ENCODE measurements at places on chromosomes 16 and 17. TPM values are rescaled to one million over a fixed set of nuclear protein-coding genes. Genes with fewer than 3 reads are reported as not detected.

The KRTAP2-3 gene
- not detected for total RNA-seq

The CCDC154 gene
- total RNA-seq: 2.1 TPM

DNA sequence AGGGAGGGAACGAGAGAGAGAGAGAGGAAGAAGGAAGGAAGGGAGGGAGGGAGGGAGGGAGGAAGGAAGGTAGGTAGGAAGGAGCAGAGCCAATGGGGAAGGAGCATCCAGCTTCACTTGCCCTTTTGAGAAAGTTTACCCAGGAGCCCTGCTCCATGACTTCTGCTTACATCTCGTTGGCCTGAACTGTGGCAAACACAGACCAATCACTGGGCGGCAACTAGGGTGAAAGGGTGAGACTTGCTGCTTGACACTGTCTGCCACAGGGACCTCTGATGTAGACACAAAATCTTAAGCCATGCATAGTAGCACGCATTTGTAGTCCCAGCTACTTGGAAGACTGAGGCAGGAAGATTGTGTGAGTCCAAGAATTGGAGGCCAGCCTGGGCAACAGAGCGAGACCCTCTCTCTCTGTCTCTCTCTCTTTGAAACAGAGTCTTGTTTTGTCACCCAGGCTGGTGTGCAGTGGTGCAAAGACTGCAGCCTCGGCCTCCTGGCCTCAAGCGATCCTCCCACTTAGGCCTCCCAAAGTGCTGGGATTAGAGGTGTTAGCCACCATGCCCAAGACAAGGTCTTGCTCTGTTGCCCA, 19.5 kb upstream of the TUBG2 start:
- no peak for DNase-seq
- H3K36me3 ChIP-seq: no peaks in the 10 kb centered on the region
- H3K4me3 ChIP-seq: no peak overlapping the region
- H3K4me1 ChIP-seq: no peaks in the 10 kb centered on the region
- peaks cover 2% of the 10 kb centered on the region for H3K27me3 ChIP-seq
- H3K27ac ChIP-seq: no peak overlapping the region

GRCh38 chr17:59355030-59355701, 23.7 kb downstream of the YPEL2 start:
- H3K27ac ChIP-seq: no peak overlapping the region
- no peaks in the 10 kb centered on the region for H3K27me3 ChIP-seq
- H3K4me3 ChIP-seq: no peak overlapping the region
- peaks cover 21% of the 10 kb centered on the region for H3K36me3 ChIP-seq
- peaks cover 3% of the 10 kb centered on the region for H3K4me1 ChIP-seq

- H3K4me1 ChIP-seq: peaks cover 11% of the 10 kb centered on the region
- H3K4me3 ChIP-seq: no peak overlapping the region
- H3K27ac ChIP-seq: no peak overlapping the region
- H3K27me3 ChIP-seq: no peaks in the 10 kb centered on the region
- peak; percentile 44 for DNase-seq
- H3K36me3 ChIP-seq: no peaks in the 10 kb centered on the region
Observed at GRCh38 chr16:15811481-15812400, 45.1 kb downstream of the MYH11 start.

- peaks cover 73% of the 10 kb centered on the region for H3K36me3 ChIP-seq
- no peak for DNase-seq
- H3K27ac ChIP-seq: peak overlapping the region; percentile 35
- no peak overlapping the region for H3K4me3 ChIP-seq
- peaks cover 10% of the 10 kb centered on the region for H3K4me1 ChIP-seq
- H3K27me3 ChIP-seq: no peaks in the 10 kb centered on the region
Observed at GRCh38 chr17:36496018-36496789, 9.7 kb downstream of the ZNHIT3 start.

GRCh38 chr16:67091906-67092566, 17.7 kb upstream of the PHAF1 start:
- peak; percentile 65 for DNase-seq
- H3K36me3 ChIP-seq: no peaks in the 10 kb centered on the region
- H3K27me3 ChIP-seq: no peaks in the 10 kb centered on the region
- no peak overlapping the region for H3K4me3 ChIP-seq
- no peak overlapping the region for H3K27ac ChIP-seq

- H3K4me1 ChIP-seq: peaks cover 48% of the 10 kb centered on the region
- no peak for DNase-seq
- no peaks in the 10 kb centered on the region for H3K36me3 ChIP-seq
- no peak overlapping the region for H3K4me3 ChIP-seq
- H3K27ac ChIP-seq: peak overlapping the region; percentile 78
Observed at GRCh38 chr17:82710499-82711232, 5.8 kb upstream of the FN3KRP start.

The LITAFD gene
- total RNA-seq: not detected

The NEUROD2 gene
- total RNA-seq: not detected

DNA sequence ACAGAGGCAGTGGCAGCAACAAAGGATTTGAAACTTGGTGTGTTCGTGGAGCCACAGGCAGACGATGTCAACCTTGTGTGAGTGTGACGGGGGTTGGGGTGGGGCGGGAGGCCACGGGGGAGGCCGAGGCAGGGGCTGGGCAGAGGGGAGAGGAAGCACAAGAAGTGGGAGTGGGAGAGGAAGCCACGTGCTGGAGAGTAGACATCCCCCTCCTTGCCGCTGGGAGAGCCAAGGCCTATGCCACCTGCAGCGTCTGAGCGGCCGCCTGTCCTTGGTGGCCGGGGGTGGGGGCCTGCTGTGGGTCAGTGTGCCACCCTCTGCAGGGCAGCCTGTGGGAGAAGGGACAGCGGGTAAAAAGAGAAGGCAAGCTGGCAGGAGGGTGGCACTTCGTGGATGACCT, 25.5 kb downstream of the STH start:
- H3K4me1 ChIP-seq: peaks cover 34% of the 10 kb centered on the region
- H3K4me3 ChIP-seq: no peak overlapping the region
- H3K27ac ChIP-seq: no peak overlapping the region
- peaks cover 48% of the 10 kb centered on the region for H3K36me3 ChIP-seq
- DNase-seq: no peak

GRCh38 chr16:87551487-87551886, 50.8 kb upstream of the JPH3 start:
- no peak for DNase-seq
- peaks cover 10% of the 10 kb centered on the region for H3K27me3 ChIP-seq
- H3K36me3 ChIP-seq: no peaks in the 10 kb centered on the region

The SCARF1 gene
- 7.6 TPM for total RNA-seq

The CTRL gene
- 0.66 TPM for total RNA-seq

DNA sequence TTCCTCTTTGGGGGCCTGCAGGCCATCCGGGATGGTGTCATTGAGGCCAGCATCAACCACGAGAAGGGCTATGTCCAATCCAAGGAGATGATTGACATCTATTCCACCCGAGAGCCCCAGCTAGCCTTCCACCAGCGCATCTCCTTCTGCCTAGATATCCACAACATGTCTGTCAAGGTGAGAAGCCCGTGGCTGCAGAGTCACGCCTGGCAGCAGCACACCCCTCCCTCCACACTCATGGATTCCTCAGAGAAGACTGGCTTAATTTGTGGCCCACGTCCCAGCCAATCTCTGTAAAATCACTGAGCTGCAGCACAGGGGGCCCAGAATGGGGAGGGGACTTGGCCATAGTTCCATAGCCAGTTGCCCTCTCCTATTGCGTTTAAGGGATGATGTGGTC, 15.6 kb downstream of the PSMD3 start:
- peaks cover 60% of the 10 kb centered on the region for H3K36me3 ChIP-seq
- H3K27me3 ChIP-seq: no peaks in the 10 kb centered on the region

The CBLN1 gene
- total RNA-seq: 1.5 TPM

GRCh38 chr17:7922269-7922844, 6.3 kb upstream of the RNF227 start:
- H3K4me1 ChIP-seq: peaks cover 19% of the 10 kb centered on the region
- no peak for DNase-seq
- no peaks in the 10 kb centered on the region for H3K36me3 ChIP-seq
- H3K4me3 ChIP-seq: peak overlapping the region; percentile 45
- H3K27ac ChIP-seq: peak overlapping the region; percentile 89
- peaks cover 2% of the 10 kb centered on the region for H3K27me3 ChIP-seq

The TBC1D3L gene
- total RNA-seq: 12.1 TPM

The CMIP gene
- total RNA-seq: 5.5 TPM

The EPOP gene
- 0.31 TPM for total RNA-seq

GRCh38 chr17:50954641-50955121, 88.5 kb upstream of the TOB1 start:
- peaks cover 69% of the 10 kb centered on the region for H3K4me1 ChIP-seq
- peaks cover 6% of the 10 kb centered on the region for H3K36me3 ChIP-seq
- no peak overlapping the region for H3K4me3 ChIP-seq
- no peak for DNase-seq

GRCh38 chr17:27506348-27507218, 50.3 kb downstream of the KSR1 start:
- DNase-seq: no peak
- peaks cover 46% of the 10 kb centered on the region for H3K4me1 ChIP-seq
- H3K4me3 ChIP-seq: no peak overlapping the region
- H3K27me3 ChIP-seq: no peaks in the 10 kb centered on the region

The RASD1 gene
- total RNA-seq: 5.2 TPM

DNA sequence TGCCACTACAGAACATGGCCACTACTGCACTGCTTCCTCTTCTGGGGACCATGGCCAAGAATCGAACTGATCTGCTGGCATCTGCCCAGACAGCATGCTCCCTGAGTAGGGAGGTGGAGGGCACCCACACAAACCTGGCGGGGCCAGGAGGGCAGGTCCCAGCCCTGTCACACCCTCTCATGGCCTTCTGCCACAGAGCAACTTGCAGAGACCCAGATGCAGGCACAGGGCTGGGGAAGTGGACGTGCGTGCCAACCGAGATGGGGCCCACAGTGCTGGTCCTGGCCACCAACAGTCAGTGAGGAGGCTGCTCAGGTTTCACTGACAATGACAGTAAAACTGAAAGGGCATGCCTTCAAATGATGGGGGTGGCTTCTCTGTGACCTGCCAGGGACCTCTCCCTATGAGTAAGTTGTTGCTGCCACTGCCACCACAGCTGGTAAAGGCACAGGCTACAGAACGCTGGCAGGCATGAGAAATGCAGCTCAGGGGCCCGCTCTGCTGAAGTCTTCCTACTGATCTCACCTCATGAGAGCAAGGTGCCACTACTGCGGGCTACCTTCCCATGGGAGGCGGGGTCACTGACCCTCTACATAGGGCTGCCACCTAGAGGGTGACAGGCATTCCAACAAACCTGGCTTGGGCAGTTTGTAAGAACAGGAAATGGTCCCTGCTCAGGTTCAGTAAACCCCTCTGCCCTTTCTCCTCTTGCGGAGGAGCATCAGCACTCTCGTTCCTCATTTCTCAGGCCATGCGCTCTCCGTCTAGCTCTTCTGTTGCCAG, 15.5 kb downstream of the HIC1 start:
- peaks cover 38% of the 10 kb centered on the region for H3K36me3 ChIP-seq
- no peak for DNase-seq
- H3K27me3 ChIP-seq: no peaks in the 10 kb centered on the region
- peak overlapping the region; percentile 89 for H3K27ac ChIP-seq
- no peak overlapping the region for H3K4me3 ChIP-seq

The SOX9 gene
- total RNA-seq: 2.8 TPM

DNA sequence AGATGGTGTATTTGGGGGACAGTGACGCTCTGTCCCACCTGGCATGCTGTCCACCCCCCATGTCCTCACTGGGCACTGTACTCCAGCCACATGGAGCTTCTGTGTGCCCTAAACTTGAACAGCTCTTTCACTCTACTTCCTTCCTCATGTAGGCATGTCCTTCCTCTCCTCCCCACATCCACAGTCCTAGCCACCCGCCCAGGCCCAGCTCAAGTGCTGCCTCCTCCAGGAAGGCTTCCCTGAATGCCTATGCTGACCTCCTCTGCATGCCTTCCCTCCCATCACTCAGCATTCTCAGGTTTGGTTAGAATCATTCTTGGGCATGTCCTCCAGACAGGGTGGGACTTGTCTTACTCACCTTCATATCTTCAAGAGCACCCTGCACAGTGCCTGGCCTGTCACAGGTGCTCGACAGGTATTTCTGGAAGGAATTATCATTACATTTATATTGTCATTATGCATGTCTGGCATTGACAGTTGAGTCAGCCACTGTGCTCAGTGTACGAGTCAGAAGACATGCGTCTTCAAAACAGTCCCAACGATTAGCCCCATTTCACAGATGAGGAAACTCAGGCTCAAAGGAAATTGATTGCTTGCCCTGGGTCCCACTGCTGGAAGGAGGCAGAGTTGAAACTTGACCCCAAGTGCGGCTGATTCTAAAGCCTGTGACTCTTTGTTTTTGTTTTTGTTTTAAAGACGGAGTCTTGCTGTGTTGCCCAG, 42.1 kb upstream of the TOB1 start:
- H3K4me1 ChIP-seq: peaks cover 37% of the 10 kb centered on the region
- no peak overlapping the region for H3K27ac ChIP-seq
- no peaks in the 10 kb centered on the region for H3K27me3 ChIP-seq
- DNase-seq: no peak
- H3K36me3 ChIP-seq: no peaks in the 10 kb centered on the region

- H3K27me3 ChIP-seq: peaks cover 5% of the 10 kb centered on the region
- DNase-seq: no peak
- no peak overlapping the region for H3K4me3 ChIP-seq
- H3K27ac ChIP-seq: no peak overlapping the region
Observed at GRCh38 chr17:44171931-44172455, 1.5 kb downstream of the ASB16 start.

DNA sequence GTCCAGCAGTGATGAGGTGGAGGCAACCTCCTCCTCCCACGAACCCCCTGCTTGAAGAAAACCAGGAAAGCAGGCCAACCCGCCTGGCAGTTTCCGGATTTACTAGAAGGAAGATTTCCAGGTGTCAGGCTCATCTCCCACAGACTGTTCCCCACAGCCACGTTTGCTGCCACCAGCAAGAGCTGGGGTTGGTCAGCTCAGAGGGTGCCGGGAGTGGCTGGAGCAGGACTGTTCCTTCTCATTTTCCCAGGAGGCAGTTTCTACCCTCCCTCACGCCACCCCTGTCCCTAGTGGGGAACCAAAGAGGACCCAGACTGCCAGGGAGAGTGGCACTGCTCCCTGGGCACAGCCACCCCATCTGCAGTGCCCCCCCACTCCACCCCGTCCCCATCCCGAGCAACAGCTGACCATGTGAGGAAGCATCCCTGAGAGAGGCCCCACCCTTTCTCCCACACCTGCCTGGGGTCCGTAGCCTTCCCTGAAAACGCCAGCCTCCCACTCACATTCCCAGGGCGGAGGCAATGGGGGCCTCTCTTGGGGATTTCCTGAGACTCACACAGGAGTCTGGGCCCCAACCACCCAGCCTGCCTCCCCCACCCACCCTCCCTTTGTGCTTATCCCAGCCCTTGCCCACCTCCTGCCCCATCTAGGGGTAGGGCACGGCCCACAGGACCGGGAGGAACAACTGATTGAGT, 5.9 kb downstream of the KRT17 start:
- peaks cover 13% of the 10 kb centered on the region for H3K4me1 ChIP-seq
- DNase-seq: no peak
- peaks cover 10% of the 10 kb centered on the region for H3K27me3 ChIP-seq
- H3K36me3 ChIP-seq: no peaks in the 10 kb centered on the region
- H3K27ac ChIP-seq: no peak overlapping the region

The MT1M gene
- 2.4 TPM for total RNA-seq

GRCh38 chr16:53771655-53772497, 67.9 kb downstream of the FTO start:
- H3K36me3 ChIP-seq: no peaks in the 10 kb centered on the region
- no peaks in the 10 kb centered on the region for H3K4me1 ChIP-seq
- DNase-seq: no peak
- no peak overlapping the region for H3K27ac ChIP-seq

GRCh38 chr16:27238016-27238587, 30.5 kb downstream of the NSMCE1 start:
- no peaks in the 10 kb centered on the region for H3K27me3 ChIP-seq
- peak; percentile 57 for DNase-seq

The TSPAN10 gene
- 0.53 TPM for total RNA-seq

The GGT6 gene
- 0.04 TPM for total RNA-seq

Data from muscle of leg (tissue), 16 donors.